ENCODE measurements at places on chromosomes 6 and 20. TPM values are rescaled to one million over a fixed set of nuclear protein-coding genes. Genes with fewer than 3 reads are reported as not detected.

The DNMT3B gene
- 0.88 TPM for total RNA-seq

The UBE2V1 gene
- total RNA-seq = 94.4 TPM

The TRIM31 gene
- total RNA-seq = 38.2 TPM

The TCP11 gene
- total RNA-seq = not detected

DNA sequence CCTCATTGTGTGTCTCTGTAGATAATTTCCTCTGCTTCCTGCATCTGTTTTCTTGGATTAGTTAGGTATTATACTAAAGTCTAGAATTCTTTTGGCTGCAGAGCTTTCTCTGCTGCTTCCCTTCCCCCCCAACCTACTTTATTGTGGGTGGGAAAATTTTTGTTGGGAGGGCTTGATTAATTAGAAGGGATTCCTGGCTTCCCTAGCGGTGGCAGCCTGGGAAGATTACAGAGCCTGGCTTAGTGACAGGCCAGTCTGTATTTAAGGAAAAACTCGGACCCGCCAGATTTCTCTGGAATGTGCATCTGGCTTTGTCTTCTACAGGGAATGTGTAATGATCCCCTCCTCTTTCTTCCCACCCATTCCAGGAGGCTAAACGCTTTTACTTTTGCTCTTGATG is 31.2 kb downstream of the SLX4IP start:
- H3K4me1 ChIP-seq = peaks cover 9% of the 10 kb centered on the region
- H3K27me3 ChIP-seq = no peaks in the 10 kb centered on the region
- no peak for DNase-seq
- H3K27ac ChIP-seq = no peak overlapping the region

DNA sequence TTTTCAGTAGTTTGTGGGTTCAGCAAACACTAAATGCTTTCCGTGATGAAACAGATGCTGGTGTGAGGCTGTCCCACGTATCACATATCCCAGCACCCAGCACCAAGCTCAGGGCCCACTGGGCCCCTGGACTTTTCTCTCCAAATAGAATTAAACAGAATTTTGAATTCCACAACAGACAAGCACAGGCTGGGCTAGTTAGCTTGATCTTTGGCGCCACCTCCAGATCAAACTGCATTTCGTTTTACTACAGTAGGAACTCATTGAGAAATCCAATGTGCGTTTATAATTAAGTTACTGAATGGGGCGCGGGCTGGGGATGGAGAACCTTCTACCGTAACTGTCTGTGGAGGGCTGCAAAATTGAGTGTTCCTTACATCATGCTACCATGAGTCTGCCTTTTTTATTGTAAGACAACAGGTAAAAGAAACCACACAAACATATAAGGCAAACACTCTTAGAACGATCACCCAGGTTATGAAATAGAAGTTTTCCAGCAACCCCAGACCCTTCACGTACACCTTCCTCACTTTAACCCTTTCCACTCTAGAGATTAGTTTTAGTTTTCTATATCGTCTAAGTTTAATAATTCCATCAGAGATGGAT is 107.8 kb downstream of the ZFP64 start:
- H3K4me1 ChIP-seq = no peaks in the 10 kb centered on the region
- no peak overlapping the region for H3K4me3 ChIP-seq
- no peaks in the 10 kb centered on the region for H3K36me3 ChIP-seq
- H3K27ac ChIP-seq = no peak overlapping the region

DNA sequence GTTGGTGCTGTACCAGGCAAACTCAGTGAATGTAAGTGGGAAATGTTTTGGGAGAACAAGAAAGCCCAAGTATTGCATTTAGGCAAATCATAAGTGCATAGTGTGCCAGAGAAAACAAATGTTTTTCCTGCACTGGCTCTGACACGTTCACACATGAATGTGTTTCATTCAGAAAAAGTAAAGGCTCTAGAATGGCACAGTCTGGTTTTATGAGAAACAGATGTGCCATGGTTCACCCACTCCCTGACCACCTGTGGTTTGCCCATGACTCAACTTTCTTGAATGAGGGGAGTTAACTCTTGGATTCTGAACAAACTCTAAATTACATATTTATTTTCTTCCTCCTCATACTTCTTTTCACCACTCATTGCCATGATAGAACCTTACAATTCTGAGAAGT is 126.9 kb downstream of the KCNQ5 start:
- no peak for DNase-seq
- no peak overlapping the region for H3K4me3 ChIP-seq
- no peaks in the 10 kb centered on the region for H3K36me3 ChIP-seq
- no peak overlapping the region for H3K27ac ChIP-seq
- H3K27me3 ChIP-seq = no peaks in the 10 kb centered on the region

- DNase-seq = no peak
- H3K27me3 ChIP-seq = no peaks in the 10 kb centered on the region
- H3K4me1 ChIP-seq = no peaks in the 10 kb centered on the region
- no peak overlapping the region for H3K4me3 ChIP-seq
Observed at GRCh38 chr6:125718109-125718508, 31.3 kb upstream of the HEY2 start.

GRCh38 chr6:105791179-105791578 is 295.0 kb upstream of the PRDM1 start:
- no peak for DNase-seq
- no peak overlapping the region for H3K27ac ChIP-seq
- no peak overlapping the region for H3K4me3 ChIP-seq
- no peaks in the 10 kb centered on the region for H3K36me3 ChIP-seq

GRCh38 chr6:116369540-116369939 is 1.2 kb upstream of the DSE start:
- no peaks in the 10 kb centered on the region for H3K27me3 ChIP-seq
- H3K4me3 ChIP-seq = peak overlapping the region; percentile 86
- H3K36me3 ChIP-seq = no peaks in the 10 kb centered on the region
- H3K27ac ChIP-seq = peak overlapping the region; percentile 88
- no peak for DNase-seq

- DNase-seq = no peak
- H3K27ac ChIP-seq = no peak overlapping the region
- no peak overlapping the region for H3K4me3 ChIP-seq
- H3K4me1 ChIP-seq = no peaks in the 10 kb centered on the region
- H3K27me3 ChIP-seq = no peaks in the 10 kb centered on the region
- H3K36me3 ChIP-seq = no peaks in the 10 kb centered on the region
Observed at GRCh38 chr20:33438481-33438880, 5.1 kb downstream of the SNTA1 start.

- H3K4me3 ChIP-seq = no peak overlapping the region
- no peak for DNase-seq
- no peaks in the 10 kb centered on the region for H3K27me3 ChIP-seq
- H3K27ac ChIP-seq = no peak overlapping the region
Observed at GRCh38 chr6:162058281-162058875, 669.2 kb downstream of the PRKN start.

DNA sequence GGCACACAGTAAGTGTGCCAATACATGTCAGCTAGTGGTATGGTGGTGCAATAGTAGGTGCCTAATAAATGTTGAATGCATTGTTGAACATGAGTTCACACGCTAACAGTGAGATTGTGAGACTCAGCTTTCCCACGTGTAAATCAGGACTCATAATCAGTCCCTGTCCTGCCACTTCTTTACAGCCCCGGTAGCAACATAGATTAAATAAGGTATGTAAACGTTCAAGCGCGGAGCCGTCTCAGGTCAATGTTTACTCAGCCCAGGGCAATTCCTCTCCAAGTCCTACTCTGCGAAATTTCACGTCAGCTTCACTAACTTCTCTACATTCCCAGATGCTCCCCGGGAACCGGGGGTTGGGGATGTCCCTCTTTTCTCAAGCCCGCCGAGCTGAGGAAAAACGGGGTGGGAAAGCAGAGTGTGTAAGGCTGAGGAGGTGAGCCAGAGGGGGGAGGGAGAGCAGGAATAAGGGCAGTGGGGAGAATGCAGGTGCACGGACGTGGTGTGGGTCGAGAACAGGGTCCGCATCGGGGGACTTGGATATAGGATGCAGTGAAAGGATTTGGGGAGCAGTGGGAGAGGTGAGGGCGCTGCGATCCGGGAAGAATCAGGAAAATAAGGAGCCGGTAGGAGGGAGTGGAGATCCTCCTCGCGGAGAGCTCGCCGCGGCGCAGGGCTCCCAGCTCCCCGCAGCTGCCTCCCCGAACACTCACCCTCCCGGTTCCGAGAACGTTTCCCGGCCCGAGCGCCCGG is 544 bp upstream of the TP53INP2 start:
- peak overlapping the region; percentile 99 for H3K27ac ChIP-seq
- peak; percentile 63 for DNase-seq
- H3K4me1 ChIP-seq = no peaks in the 10 kb centered on the region
- H3K36me3 ChIP-seq = no peaks in the 10 kb centered on the region
- H3K4me3 ChIP-seq = peak overlapping the region; percentile 82
- H3K27me3 ChIP-seq = no peaks in the 10 kb centered on the region

DNA sequence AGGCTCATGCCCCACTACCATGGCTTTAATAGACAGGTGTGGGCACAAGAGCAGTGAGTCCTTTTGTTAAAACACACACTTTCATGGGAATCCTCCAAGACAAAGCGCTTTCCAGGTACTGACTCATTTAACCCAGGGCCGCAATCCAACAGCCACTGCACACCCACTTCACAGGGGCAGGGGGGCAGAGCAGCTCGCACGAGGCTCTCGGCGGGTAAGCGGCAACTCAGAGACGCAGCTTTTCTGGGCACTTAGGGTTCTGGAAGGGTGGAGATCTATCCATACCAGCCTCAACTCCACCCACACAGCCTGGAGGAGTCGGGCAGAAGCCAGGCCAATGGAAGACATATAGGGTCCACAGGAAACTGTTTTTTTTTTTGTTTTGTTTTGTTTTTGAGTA is 28.6 kb downstream of the PSMG4 start:
- no peak overlapping the region for H3K27ac ChIP-seq
- no peaks in the 10 kb centered on the region for H3K4me1 ChIP-seq
- no peaks in the 10 kb centered on the region for H3K36me3 ChIP-seq
- DNase-seq = peak; percentile 12

GRCh38 chr6:2441601-2442475 is 196.4 kb upstream of the GMDS start:
- no peaks in the 10 kb centered on the region for H3K27me3 ChIP-seq
- H3K36me3 ChIP-seq = no peaks in the 10 kb centered on the region

DNA sequence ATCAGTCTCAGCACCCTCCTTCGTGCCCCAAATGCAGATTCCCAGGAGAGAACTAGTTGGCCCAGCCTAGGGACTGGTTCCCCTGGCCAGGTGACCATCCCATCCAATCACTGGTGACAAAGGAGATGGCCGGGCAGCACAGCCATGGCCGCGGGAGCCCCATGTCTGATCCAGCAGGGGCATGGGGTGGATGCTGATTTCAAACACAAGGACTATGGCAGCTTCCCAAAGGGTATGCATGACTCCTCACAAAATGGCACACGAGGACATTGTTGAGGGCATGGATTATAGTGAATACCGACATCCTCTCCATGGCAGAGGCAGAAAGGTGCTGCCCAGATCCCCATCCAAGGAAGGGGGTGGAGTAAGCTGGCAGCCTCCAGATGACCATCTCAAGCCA is 9.9 kb upstream of the LSM14B start:
- no peaks in the 10 kb centered on the region for H3K4me1 ChIP-seq
- H3K36me3 ChIP-seq = no peaks in the 10 kb centered on the region
- H3K4me3 ChIP-seq = no peak overlapping the region
- H3K27me3 ChIP-seq = no peaks in the 10 kb centered on the region
